ENCODE measurements at places on chromosomes 1 and 21.

GRCh38 chr1:211933946-211934714, 101.2 kb downstream of the INTS7 start:
- DNase-seq: no peak

DNA sequence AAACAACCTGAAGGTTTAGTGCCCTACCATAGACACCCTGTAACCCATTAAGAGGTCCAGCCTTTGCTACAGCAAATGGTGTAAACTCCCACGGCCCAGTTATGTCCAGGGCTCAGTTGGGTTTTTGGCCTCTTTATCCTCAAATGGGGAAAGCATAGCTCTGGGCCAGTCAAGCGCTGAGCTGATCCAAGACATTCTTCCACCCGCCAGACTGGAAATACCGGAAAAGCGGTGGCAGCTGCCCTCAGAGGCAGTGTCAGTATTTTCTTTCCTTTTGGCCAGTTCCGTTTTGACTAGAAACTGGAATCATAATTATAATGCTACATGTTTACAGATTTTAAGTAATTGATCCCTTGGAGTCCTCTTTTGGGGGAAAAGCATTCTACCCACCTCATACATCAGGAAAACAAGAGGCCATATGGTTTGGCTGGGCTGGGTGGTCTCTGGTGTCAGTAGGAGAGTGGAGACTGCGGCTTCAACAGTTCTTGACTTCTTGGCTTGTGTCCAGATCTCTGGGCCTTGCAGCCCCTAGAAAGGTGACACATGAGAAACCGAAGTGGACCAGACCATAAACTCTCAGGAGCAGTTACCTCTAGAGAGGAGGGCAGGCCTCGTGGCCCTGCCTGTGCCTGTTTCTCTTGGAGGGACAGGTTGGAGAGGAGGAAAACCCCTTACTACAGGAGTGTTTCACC, 30.2 kb upstream of the CLDN14 start:
- no peak for DNase-seq

- no peak for DNase-seq
These were observed 76.1 kb downstream of the SH3BGR start for GRCh38 chr21:39527664-39528381.

DNA sequence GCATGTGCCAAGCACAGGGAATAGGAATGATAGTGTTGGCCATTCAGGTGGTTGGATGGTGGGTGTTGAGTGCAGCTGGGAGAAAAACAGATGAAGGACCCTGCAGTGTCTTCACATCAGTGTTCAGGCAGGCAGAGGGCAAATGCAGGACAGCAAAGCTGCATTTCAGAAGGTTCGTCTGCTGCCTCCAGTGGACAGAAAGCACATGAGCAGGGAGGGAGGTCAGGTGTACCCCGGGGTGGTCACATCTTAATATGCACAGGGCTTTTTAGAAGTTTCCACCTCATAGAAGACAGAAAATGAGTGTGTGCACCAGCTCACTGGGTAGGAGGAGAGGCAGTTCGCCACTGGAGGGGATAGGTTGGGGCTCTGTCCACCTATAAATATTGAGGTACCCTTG, 184.9 kb downstream of the SLC35F3 start:
- no peak for DNase-seq

DNA sequence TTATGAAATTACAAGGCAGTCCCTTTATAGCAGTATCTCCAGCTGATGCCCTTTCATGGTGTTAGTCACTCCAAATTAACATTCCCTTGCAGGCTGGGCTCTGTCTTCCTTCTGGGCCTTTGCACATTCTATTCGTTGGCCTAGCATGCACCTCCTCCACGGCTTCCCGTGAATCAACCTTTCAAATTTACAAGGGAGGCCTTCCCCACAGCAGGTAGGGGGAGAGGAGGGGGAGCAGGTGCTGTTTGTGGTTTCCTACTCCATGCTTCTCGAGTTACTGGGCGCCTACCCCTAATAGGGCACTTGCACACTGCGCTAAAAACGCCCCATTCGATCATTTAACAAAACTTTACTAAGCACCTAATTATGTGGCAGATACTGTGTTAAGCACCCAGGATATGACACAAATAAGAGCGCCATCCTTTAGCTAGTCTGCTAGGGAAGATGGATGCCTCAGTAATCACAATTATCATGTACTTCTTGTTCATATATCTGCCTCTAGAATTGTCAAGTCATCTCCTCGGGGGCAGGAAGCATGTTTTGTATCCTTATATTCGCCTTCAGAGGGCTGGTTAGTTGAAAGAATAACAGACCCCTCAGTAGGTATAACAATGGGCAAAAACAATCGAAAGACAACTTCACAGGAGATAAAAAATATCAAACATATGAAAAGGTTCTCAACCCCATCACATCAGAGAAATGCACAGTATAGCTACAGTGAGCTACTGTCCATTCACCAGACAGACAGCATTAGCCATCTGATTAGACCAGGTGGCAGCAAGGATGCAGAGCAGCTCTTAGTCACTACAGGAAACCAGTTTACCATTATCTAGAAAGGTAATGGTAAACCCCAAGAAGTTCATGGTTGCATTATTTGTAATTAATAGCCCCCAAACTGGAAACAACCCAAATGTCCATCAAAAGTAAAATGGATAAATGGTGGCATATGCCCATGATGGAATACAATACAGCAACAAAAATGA, 1.7 kb upstream of the ADAR start:
- DNase-seq: no peak

DNA sequence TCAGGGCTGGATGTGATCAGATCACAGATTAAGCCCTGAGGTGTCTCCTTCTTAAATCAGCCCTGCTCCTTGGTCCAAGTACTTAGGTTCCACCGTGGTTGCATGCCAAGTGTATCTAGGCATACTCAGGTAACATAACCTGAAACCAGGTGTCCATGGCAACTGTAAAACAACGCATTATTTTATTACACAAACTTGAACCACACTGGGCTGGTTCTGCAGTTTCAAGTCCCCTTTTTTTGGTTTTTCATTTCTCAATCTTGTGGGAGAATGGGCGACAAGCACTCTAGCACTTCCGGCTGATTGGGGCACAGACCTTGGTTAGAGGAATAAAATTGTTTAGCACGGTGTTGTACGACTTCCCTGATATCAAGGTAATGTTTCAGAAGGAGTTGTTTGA, 65.2 kb downstream of the GBP6 start:
- DNase-seq: no peak

DNA sequence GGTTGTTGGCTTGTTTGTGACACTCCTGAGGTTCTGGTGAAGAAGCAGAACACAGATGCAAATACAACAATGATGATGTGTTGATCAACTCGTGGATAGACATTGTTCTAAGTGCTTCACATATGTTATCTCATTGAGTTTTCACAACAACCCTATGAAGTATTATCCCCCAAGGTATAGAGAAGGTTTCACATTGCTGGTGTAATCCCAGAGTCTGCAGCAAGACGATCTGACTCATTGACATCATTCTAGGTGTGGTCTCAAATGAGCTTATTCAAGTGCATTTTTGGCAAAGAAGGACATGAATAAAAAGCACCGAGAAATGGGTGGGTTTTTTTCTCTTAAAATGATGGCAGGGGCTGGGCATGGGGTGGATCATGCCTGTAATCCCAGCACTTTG, 64.1 kb upstream of the SCAF4 start:
- no peak for DNase-seq

DNA sequence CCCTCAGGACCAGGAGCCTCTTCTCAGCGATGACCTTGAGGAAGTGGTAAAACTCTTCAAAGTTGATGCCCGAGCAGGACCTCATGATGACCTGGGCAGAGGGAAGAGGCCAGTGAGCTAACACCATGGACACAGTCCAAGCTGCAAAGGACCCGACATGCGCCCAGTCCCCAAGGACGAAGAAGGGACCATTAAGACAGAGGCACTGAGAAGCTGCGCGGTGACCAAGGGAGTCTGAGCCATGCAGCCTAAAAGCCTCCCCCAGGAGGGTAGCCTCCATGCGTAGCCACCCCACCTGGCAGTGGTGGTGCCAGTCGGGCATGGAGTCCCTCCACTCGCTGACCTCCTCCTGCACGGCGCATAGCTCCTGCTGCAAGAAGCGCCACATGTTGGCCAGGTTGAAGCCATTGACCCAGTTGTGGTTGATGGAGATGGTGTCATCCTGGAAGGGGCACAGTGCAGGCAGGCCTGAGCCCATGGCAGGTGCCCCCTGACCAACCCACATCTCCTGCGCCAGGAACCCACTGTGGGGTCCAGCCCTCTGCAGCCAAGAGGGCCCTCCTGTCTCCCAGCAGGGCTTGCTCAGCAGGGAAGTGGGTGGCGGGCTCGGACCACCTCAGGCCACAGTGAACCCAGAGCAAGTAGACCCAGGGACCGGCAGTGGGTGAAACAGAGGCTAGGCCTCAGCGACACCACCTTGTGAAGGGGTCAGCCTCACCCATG, 2.4 kb downstream of the JMJD4 start:
- DNase-seq: no peak

- no peak for DNase-seq
These were observed 135.3 kb upstream of the EDN2 start for GRCh38 chr1:41619511-41620364.

DNA sequence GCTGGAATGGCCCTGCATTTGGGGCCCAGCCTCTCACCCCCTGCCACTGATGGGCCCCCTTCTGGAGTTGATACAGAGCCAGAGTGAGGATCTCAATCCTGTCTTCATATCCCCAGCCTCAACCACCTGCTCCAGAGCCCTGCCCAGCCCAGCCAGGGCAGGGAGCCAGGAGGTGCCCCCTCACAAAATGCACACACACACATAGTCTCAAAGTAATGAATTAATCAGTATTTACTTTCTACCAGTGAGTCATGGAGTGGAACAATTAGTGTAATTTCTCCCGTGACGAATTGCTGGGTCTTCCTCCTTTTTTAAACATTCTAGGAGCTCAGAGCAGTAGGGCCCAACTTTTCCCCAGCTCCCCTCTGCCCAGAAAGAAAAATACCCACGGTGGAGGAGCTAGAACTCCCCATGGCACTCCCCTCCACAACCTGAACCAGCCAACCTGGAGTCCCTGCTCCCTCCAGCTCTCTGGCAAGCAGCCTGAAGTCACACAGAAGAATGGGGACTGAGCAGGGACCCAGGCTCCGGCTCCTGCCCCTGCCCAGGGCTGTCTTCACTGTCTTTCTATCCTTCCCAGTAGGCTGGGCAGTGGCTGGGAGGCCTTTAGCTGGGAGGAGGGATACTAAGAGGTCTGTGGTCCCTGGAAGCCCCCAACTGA, 29.3 kb downstream of the SDC3 start:
- no peak for DNase-seq

DNA sequence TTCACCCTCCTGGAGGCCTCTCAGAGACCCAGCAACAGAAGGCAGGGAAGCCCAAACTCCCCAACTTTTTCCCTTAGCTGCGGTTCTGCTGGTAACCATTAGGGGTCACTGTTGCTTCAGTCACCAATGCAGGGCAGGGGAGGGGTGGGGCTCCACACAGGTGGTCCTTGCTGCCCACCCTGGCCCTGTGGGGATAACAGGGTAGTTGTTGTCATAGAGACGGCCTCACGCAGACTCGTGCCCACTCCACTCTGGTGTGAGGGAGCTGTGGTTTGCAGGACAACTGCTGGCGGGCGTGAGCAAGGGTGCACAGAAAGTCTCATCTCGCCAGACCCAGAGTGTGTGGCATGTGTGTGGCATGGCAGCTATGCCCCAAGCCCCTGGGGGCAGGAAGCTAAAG, 19.9 kb downstream of the INSRR start:
- no peak for DNase-seq

GRCh38 chr1:17909634-17910033, 154.5 kb downstream of the ACTL8 start:
- DNase-seq: no peak

DNA sequence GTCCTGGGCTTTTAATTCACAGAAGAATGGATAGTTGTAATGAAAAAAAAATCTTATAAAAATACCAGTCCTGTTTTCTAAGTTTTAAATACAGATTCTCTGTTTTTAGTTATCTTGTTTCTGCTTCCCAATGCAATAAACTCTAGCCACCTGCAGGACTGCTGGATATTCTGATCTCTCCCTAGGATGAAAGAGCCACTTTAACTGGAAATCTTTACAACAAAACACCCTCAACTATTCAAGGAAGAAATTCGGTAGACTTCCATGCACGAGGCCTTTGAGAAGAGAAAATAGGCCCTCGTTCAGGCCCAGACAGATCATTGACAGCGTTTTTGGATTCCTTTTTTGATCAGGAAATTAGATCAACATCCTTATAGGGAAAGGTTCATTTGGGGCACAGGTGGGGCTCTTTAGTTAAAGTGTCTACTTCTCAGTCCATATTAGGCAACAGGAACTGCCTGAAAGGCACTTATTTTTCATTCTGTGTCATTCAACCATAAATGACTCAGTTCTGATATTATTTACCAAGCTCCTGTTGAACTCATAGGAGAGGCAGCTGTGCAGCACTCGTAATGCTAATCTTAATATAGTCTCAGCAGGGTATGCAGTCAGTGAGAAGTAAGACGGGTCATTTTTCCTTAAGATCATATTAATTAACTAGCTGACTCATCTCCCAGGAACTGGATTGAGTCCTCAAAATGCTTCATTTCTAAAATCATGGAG, 71.1 kb upstream of the ERRFI1 start:
- no peak for DNase-seq

DNA sequence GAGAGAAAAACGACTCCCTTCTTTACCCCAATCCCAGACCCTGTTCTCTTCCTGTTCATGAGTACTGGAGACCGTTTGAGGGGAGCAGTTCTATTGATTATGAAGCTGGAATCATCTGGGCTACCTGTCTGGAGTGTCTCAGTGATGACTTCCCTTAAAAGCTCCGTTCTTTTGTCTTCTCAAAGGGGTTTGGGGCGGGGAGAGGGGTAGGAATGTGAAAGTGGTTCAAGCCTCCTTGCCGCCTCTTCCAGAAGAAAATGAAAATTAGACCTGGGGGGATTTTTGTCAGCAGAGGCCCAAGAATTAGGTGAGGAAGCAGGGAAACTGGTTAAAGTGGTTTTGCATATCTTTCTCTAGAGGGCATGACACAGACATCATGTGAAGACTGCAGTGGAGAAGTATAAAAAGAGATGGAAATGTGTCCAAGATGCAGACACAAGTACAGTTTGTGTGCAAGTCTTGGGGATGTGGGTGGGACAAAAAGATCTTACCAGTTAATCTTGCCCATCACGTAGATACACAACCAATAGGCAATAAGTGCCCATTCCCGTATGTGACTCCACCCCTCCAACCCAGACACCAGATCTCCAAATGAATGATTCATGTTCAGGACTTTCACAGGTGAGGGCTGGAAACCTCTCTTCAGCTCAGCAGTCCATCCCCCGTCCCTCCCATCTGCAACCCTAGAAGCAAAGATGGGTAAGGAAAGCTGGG, 470 bp upstream of the MTMR11 start:
- no peak for DNase-seq

DNA sequence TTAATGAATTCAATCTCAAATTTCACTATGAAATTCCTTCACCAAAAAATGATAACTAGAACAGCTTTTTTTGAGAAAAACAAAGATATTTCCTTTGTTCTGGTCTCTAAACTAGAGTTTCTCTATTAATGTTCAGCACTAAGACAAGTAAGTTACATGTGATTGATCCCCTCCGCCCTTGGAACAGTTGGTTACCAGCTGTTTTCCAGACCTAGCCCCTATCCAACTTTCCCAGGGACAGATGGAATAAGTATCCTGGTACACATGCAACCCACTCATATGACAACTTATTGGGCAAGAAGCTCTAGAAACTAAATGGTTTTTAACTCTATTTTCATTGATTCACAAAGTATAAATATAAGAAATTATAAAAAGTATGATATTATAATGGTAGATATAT, 140.4 kb downstream of the COP1 start:
- DNase-seq: no peak

GRCh38 chr1:214542275-214543199, 8.9 kb downstream of the PTPN14 start:
- no peak for DNase-seq

- DNase-seq: no peak
These were observed 36.1 kb upstream of the SLC25A33 start for GRCh38 chr1:9503001-9503675.
